Left cardiac atrium (tissue), 4 donors: ENCODE measurements at places on chromosomes 2 and 18. TPM values are rescaled to one million over a fixed set of nuclear protein-coding genes. Genes with fewer than 3 reads are reported as not detected.

- DNase-seq: no peak
Observed at GRCh38 chr2:212773808-212774339, 235.3 kb upstream of the ERBB4 start.

DNA sequence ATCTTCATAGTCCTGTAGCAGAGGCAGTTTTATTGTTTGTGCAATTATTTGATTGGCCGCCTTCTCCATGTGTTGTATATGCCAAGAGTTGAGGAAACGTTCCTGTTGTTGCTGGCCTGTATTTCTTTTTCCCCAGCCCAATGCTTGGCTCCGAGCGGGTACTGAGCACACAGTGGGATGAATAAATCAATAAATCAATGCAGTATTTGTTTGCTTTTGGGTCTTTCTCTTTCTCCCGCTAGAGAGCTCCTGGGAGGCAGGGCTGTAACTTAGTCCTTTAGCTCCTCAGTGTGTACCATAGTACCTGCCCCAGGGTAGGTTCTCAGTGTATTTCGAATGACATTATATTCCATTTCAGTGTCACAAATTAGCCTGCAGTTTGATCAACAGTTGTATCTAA is 71.8 kb downstream of the ICOS start:
- no peak for DNase-seq

The SEH1L gene
- 28.9 TPM for total RNA-seq

The G6PC2 gene
- total RNA-seq: not detected

- DNase-seq: peak; percentile 48
Observed at GRCh38 chr2:241443486-241444223, 64.7 kb downstream of the STK25 start.

GRCh38 chr2:162103443-162104009 is 29.5 kb upstream of the DPP4 start:
- DNase-seq: no peak

The PRKAG3 gene
- 0.18 TPM for total RNA-seq

The KLHL41 gene
- 95.9 TPM for total RNA-seq

- DNase-seq: no peak
Observed at GRCh38 chr2:240410808-240411207, 24.7 kb upstream of the GPC1 start.

DNA sequence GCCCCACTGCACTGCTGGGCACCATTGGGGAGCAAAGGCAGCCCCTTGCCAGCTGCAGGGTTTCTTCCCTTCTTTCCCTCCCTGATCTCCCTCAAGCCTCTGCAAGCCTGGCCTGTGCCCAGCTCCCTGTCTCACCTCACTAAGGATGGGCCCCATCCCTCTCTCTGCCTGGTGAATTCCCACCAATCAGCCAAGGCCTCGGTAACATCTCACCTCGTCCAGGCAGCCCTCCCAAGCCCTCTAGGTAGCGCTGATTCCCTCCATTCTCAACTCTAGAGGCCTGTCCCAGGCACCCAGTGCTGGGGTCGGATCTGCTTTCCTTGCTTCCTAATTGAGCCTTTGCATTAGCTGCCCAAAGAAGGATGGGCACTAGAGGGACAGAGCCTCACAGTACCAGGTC is 63.0 kb downstream of the CELF4 start:
- DNase-seq: no peak

GRCh38 chr2:174005801-174006419 is 40.7 kb upstream of the SP3 start:
- no peak for DNase-seq

DNA sequence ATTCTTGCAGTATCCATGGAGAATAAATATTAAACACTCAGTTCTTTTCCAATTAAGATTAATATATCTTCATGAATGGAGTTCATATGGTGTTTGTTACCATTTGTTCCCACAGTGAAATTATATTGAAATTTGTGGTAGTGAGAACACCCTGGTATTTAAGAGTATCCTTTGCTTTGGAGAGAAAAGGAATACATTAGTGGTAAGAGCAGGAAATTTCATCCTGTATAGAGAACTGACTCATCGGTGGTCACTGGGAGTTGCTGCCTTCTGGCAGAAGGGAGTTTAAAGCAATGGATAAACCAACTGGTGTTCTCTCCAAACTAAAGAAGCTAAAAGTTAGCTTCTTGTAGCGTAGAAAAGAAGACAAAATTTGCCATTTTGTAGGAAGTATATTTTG is 107.3 kb downstream of the MYO1B start:
- DNase-seq: no peak

The SKA1 gene
- total RNA-seq: 0.74 TPM

DNA sequence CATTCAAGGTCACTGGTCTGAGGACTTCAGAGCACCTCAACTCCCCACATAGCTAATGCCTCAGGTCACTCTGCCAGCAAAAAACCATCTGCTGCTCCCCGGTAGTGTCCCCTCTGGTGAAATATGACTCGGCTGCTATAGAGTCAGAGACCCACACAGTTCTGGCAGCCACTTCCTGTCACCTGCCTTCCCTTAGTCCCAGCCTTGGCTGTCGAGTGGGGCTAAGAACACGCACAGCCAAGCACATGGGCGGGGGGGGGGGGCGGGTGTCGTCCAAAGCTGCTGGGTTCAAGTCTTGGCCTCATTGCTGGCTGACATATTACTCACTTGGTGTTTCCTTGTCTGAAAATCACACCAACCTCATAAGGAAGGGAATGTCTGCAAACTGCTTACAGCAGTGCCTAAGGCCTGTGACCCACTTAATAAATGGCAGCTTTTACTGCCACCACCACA is 37.5 kb downstream of the POLR1A start:
- no peak for DNase-seq
